Stimulated activated CD8-positive, alpha-beta memory T cell treated with anti-CD3 and anti-CD28 coated beads, Interleukin-4, amount 100 ng/mL, for 24 hours (primary cell): ENCODE measurements at places on chromosomes 2 and 18.

- DNase-seq, result no peak
Observed at GRCh38 chr18:59814891-59815290, 84.9 kb upstream of the PMAIP1 start.

GRCh38 chr2:160657196-160657595 is 163.6 kb upstream of the RBMS1 start:
- no peak for DNase-seq

DNA sequence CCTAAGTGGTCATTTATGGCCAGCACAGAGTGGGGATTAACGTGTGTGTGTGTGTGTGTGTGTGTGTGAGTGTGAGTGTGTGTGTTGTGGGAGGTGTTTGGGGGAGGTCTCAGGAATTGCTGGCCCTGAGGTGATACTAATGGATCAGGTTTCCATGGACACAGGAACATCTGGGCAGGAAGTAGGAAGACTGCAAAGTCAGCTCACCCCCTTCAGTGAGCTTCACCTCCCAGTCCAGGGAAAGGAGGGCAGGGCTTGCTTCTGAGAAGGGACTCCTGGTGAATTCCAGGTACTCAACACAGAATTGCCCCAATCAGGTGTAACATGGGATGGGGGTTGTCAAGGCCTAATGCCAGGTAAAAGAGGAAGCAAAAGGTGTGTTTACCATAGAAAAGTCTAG is 30.3 kb upstream of the IL1R1 start:
- DNase-seq, result no peak

- no peak for DNase-seq
Observed at GRCh38 chr18:37107748-37108522, 279.0 kb downstream of the KIAA1328 start.

DNA sequence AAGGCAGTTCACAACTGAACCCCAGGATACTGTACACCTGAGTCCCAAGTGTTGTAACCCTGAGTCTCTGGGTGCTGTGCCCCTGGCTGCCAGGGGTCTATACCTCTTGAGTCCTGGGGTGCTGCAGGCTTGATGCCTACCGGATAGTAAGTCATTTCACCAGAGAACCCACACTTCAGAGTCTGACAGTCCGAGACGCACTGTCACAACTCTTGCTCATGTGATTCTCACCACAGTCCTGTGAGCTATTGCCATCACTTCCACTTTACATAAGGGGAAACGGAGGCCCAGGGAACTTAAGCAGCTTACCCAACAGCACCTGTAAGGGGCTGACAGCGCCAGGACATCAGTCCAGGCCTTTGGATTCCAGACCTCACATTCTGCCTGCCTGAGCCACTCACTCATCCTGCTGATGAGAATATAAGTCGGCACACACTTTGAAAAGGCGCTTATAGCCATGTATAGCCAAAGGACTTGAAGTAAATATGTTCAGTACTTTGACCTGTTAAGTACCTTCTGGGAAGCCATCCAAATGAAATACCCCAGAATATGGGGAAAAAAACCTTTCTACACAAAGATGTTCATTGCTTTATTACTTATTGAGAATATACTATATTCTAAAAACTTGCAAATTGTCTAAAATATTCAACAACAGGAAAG is 180.7 kb upstream of the ID2 start:
- DNase-seq, result no peak

DNA sequence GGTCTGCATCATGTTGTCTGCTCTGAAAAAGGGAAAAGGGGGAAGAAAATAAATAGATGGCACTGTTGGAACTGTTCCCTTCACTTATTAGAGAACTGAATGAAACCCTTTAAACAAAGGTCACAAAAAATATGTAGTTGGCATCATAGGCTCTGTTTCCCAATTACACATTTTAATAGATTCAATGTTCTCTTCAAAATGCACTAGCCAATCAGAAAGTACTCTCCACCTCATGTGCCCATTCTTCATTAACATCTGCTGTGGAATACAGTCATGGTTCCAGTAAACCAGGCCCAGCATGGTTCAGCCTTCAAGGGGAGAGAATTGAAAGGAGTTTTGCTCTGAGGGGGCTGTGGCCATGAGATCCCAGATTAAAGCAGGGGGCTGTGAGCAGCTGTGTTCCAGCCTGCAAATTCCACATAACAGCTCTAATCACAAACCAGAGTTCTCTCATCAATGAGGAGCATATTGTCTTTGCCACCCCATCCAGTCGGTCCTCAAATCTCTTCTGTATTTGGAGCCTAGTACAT is 165.9 kb upstream of the CREB1 start:
- DNase-seq, result no peak

DNA sequence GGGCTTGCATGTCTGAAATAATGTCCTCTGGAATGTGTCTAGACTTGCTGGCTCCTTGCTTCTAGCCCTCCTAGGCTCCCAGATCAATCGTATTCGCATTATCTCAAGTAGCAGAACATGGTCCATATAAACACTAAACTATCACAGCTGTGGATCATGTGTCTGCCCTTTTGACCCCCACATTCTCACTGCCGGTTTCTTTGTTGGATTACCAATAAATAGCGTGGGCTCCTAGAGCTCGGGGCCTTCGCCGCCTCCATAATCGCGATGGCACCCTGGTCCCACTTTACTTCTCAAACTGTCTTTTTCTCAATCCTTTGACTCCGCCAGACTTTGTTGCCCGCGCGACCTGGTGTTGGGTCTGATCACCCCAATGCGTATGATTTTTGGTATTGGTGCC is 6.3 kb upstream of the SCYGR8 start:
- DNase-seq, result no peak

DNA sequence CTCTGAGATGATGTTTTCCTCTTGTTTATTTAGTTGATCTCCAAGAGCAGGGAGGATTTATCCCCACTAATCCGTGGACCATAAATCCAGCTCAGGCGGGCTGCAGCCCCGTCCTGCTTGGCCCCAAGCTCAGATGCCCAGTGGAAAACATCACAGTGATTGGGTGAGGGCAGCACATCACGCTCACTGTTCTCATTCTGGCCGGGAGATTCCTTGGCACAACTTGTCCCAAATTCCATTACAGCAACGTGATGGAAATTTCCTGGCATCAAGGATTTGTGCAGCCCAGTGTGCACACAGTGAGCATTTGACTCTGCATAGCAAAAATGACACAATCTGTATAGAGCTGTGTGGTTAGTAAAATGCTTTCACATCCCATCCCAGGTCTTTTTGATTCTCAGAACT is 96.8 kb downstream of the VAPA start:
- no peak for DNase-seq

DNA sequence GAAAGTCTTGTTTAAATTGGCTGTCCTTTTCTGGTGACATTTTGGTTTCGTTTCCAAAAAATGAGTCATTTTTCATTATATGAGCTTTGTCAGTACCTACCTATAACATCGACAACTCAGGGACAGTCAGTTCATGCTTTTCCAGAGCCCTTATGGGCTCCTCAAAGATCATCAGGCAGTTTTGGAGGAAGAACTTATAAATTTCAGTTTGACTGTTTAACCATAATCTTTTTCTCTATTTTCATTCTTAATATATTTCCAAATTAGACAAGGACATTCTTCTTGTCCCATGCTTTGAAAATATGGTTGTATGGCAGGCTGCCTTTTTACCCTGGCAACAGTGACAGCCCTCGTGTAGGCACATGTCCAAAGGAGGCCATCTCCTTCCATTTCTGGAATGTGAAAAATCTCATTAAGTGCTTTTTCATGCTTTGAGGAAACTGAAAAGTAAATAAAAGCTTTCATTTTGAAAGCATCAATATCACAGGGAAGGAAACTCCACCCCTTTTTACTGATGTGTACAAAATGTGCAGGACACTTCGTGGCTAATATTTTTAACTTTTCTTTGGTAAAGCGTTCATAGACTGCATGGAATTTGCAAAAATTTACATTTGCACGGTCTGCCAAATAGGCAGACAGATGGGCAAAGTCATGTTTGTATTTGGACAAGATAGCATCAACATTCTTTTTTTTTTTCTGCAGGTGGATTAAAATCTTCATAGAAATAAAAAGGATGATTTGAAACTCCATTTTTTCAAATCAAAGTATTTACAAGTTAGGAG is 7.2 kb upstream of the PROC start:
- no peak for DNase-seq

DNA sequence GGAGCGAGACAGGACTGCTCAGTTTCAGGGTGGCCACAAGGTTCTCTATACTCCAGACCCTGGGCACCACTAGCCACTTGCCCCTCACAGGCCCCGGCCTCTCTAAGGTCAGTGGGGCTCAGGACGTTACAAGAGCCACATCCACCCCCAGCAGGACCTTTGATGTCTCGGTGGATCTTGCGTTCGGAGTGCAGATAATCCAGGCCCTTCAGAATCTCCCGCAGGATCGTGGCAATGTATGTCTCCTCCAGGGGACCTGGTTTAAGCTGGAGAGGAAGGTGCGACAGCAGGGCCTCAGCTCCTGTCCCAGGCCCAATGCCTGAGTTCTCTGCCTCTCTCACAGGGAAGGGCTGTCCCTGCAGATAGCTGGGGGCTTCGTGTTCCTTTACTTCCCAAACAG is 8.4 kb downstream of the STK25 start:
- DNase-seq, result no peak

GRCh38 chr18:27428120-27428519 is 243.0 kb upstream of the CHST9 start:
- DNase-seq, result no peak

DNA sequence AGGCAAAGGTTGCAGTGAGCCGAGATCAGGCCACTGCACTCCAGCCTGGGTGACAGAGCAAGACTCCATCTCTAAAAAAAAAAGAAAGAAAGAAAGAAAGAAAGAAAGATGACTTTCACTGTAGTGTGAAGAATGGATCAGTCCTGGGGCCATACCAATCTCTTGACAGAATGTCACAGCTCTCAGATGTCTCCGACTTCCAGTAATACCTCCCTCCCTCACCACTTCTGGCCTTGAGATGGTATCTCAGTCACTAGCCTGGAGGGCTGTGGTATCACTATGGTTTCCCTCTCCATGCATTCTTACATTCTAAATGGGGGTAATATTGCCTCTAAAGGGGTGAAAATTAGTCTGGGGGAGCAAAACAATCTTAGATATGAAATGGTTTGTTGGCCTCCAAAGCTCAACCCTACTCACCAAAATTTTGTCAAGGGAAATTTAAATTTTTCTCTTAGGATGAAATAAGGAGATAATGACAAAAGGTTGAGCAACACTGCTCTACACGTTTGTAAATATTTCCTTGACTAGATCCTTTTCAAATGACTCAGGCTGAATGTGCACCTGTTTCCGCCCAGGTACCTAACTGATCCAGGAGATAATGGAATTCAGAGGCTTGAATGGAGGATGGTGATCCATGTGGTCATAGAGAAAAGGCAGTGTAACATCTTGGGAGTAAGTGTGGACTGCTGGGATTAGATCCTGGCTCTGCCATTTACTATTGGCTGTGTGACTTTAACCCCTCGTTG is 19.9 kb upstream of the SPRED2 start:
- no peak for DNase-seq

DNA sequence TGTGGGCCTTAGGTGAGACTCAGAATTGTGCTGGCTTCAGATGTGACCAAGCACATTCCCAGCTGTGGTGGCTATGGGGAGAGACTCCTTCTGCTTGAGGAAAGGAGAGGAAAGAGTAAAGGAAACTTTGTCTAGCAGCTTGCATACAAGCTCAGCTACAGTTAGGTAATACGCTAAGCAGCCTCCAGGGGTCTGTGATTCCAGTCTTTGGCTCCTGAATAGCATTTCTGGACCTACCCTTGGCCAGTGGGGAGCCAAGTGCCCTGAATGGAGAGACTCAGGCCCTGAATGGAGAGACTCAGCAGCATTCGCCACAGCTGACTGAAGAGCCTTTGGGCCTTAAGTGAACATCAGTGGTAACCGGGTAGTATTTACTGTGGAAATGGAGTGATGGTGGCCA is 227.4 kb upstream of the CDH7 start:
- no peak for DNase-seq

DNA sequence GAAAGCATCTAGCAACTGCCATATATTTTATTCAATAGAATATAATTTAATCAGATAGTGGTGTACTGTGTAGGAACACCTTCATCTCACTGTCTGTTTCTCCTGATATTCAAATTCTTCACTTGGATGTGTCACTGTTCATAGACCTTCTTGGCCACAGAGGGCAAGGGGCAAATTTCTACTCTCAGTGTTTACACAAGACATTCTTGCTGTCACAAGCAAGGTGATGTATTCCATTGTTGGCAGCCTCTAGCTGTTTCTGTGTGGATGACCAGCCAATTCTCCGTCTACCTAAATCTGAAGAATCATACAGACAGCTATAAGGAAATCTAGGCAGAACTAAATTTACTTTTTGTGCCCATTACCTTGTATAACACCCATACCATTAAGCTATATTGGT is 948.3 kb downstream of the CNTNAP5 start:
- no peak for DNase-seq

GRCh38 chr2:157179324-157180105 is 78.0 kb upstream of the GALNT5 start:
- no peak for DNase-seq

DNA sequence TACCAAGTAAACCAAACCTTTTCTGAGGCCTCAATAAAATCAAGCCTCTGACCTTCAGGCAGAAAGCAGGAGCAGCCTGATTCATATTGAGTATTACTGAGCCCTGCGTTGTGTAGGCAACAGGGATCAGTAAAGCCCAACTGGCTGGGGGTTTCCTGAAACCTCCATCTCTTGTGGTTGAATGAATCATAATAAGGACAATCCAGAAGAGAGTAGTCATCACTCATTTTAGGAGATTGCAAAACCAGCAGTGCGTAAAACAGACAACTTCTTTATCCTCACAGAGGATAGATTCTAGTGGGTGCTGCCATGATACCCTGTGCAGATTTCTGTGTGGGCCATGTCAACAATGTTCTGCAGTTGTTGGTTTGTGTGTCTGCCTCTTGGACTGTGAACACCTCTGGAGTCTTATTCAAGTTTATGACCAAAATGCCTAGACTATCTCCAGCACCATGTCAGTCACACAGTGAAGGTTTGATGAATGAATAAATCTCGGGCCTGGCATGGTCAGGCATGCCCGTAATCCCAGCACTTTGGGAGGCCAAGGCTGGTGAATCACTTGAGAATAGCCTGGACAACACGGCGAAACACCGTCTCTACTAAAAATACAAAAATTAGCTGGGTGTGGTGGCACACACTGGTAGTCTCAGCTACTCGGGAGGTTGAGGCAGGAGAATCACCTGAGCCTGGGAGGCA is 51.8 kb upstream of the RAB27B start:
- no peak for DNase-seq

DNA sequence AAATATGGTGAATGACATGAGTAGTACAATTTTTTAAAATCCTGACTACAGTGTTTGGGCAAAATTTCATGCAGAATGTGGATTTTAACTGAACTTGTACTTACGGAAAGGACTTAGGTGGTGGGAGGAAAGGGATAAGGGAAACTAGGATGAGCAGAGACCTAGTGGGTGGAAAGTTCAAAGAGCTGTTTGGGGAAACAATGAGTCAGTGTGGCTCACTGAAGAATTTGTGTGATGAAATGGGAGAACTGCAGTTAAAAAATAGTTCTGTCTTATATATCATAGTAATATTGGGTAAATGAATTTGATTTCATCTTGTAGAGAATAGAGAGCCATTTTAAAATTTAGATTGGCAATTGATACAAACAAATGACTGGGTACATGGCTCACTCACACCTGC is 220.1 kb upstream of the CTAGE1 start:
- no peak for DNase-seq
